ENCODE measurements at places on chromosomes 3 and 15.

- DNase-seq: no peak
These were observed 53.0 kb downstream of the ATP2C1 start for GRCh38 chr3:130946882-130947281.

GRCh38 chr15:39574427-39574826 lies 6.5 kb upstream of the THBS1 start:
- DNase-seq: no peak

DNA sequence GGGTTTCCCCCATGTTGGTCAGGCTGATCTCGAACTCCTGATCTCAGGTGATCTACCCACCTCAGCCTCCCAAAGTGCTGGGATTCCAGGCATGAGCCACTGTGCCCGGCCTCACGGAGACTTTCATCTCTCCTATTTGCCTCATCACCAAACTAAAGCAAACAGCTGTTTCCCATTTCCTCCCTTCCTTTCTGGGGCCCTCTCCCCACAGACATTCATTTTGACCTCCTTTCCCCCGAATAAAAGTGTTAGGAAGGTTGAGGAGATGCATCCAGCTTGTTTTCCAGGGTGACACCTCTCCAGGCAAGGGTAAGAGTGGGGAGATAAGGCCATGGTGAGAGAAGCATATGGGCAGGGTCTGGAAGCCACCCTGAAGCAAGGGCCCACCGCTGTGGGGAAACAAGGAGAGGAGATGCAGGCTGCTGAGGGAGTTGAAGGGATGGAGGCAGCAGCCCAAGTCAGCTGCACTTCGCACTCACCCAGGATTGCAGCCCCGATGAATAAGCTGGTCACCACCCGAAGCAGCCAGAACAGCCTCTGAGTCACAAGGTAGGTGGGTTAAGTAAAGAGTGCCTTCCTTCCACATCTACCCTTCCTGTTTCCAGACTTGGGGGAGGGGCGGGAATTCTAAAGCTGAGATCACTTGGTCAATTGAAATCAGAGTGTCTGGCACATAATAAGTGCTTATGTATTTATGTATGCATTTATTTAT lies 7.7 kb downstream of the DUOXA2 start:
- DNase-seq: no peak

- no peak for DNase-seq
These were observed 57.2 kb downstream of the PLD1 start for GRCh38 chr3:171753025-171753472.

DNA sequence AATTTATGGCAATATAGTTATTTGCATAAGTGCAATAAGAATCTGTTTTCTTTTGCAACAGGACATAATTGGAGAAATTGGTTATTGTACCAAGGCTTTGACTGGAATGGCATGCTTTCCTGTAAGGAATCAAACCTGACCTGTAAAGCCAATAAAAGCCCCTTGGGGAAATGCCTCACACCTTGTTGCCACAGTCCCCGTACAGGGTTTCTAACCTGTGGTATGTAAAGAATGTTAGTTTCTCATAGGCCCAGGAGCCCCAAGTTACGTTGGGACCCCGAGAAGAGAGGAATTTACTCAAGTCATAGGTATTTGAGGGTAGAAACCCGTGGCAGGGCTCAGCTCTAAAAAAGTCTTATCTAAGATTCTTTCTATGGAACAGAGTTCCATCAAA lies 441.4 kb downstream of the IGSF11 start:
- no peak for DNase-seq

DNA sequence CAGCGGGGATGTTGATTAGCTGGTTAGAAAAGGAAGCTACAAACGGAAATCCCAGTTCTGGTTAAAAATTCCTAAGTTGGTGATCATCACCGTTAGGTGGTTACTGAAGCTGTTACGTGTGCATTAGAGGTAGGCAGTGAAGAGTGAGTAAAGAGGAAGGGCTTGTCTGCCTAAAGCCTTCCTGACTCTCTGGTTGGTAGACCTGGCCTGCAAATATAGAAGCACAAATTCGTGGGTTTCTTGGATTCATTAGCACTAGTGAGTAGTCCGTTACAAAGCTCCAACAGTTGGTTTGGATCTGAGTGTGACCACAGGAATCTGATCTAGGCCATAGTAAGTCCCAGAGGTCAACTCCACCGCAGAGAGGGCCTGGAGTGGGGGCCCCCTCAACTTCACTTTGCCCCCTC lies 174.0 kb upstream of the TP63 start:
- no peak for DNase-seq

- DNase-seq: no peak
These were observed 88.9 kb downstream of the TLE3 start for GRCh38 chr15:70008697-70009290.

- no peak for DNase-seq
These were observed 66.6 kb upstream of the PAQR5 start for GRCh38 chr15:69232144-69232543.

DNA sequence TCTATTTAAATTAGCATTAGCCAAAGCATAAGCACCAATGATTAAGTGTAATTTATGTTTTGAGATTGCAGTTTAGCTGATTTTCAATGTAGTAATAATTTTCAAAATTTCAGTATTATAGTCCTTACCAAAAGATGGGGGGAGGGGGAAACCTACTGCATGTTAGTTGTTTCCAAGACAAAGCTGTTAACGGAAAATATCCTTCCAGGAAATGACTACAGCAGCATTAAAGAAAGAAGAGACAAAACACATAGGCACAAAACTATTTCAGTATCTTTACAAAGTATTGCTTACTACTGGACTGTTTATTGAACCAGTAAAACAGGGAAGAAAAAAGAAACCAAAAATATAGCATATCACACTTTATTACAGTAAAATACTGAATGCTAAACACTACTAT lies 10.5 kb downstream of the BNIP2 start:
- no peak for DNase-seq

GRCh38 chr3:23111797-23112196 lies 91.3 kb upstream of the UBE2E2 start:
- no peak for DNase-seq

- no peak for DNase-seq
These were observed 238.6 kb upstream of the TPM1 start for GRCh38 chr15:62803856-62804400.

DNA sequence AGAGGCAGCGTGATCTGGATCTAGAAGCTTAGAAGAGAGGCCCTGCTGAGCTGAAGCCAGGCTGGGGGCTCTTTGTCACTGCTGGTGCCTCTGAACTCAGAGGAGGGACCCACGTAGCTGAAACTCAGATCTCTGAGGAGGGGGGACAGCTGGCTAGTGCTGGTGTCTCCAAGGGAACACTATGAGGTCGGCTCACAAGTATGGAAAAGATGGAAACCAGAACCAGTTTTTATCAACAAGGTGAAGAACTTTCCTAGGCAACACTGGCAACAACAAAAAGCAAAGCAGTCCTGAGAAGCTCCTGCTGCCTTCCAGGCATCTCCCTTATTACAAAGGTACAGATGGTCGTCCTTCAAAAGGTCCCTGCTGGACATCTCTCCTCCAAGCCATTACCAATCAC lies 27.0 kb upstream of the FSTL1 start:
- DNase-seq: no peak

GRCh38 chr3:29137601-29138000 lies 143.3 kb upstream of the RBMS3 start:
- no peak for DNase-seq

DNA sequence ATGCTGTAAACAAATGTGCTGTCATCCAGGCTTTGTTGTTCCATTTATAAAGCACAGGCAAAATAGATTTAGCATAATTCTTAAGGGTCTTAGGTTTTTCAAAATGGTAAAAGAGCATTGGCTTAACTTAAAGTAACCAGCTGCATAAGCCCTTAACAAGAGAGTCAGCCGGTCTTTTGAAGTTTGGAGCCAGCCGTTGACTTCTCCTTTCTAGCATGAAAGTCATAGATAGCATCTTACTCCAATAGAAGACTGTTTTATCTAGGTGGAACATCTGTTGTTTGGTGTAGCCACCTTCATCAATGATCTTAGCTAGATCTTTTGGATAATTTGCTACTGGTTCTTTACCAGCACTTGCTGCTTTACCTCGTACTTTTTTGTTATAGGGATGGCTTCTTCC lies 297.5 kb upstream of the DCBLD2 start:
- DNase-seq: no peak
